NCI-H1417 treated with DMSO at 0.1 percent for 48 hours (cell line): ENCODE measurements at places on chromosomes 5 and 9.

DNA sequence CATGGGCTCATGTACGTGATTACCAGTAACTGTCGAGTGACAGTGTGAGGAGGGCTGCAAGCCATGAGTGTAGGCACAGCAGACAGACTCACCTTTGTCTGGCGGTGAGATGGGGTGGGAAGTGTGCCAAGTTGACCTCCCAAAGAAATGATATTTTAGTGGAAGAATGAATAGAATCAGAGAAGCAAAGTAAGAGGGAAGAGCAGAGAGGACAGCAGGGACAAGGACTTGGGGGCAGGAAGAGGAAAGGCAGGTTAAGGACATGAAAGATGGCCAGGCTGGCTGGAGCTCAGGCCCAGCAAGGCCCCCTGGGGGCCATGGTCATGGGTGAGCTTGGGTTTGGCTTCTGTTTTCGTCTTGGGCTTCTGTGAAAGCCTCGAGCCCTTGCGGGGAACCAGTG lies 20.2 kb downstream of the TGFBI start:
- DNase-seq, result no peak

DNA sequence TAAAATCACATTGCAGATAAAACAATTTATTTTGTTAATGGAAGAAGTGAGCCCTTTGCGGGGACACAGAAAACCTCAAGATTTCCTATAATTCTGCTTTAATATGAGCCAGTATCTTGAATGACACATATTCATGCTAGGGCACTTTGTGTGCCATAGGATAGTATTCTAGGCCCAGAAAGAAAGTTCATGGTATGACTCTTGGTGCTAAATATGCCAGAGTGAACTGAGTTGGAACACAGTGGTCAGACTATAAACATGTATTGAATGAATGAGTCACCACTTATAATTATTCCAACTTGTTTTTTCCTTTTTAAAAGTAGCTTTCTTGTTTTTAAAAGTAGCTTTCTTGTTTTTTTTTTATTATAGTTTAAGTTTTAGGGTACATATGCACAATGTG lies 46.0 kb downstream of the ADAMTS19 start:
- no peak for DNase-seq

DNA sequence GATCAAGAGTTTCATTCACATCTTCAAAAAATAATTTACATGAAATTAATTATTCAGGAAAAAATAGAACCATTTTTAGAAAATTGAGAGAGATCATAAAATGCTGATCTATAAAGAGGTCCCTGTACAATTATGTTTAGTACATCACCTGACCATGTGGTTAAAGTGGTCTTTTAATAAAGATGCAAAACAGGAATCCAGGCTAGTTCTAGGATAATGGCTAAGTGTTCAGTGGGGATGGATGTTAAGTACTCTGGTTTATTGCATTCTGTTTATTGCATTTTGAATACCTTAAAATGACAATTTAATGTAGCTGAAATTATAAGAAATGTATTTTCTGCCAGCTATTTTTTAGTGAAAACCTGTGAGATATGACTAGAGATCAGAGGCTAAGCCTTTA lies 72.0 kb upstream of the SMC2 start:
- no peak for DNase-seq

DNA sequence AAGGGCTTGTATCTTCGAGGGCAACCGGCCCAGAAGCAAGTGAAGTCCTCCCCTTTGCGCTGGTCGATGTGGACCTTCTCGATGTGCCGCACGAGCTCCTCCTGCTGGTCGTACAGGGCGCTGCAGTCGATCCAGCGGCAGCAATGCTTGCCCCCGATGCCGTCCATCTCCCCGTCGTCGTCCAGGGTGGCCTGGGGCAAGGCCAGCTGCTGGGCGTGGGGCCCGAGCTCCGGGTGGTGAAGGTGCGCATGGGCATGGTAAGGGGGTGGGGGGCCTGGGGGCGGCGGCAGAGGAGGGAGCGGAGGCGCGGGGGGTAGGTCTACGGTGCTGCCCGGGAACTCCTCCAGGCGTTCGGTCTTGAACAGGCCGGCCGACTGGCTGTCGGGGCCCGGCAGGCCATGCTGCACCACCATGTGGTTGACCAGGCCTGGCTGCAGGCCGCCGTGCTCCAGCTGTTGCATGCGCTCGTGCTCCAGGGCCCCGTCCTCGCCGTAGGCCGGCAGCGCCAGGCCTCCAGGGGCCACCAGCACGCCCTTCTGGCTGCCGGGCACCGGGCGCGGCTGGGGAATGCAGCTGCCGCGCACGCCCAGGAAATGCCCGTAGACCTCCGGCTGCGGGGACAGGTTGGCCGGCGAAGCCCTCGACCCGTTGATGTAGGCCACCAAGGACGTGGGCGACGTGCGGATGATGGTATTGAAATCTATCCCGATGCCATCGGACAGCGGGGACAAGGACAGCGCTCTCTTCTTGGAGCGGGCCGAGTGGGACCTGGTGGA lies 181.8 kb downstream of the GLIS3 start:
- no peak for DNase-seq

DNA sequence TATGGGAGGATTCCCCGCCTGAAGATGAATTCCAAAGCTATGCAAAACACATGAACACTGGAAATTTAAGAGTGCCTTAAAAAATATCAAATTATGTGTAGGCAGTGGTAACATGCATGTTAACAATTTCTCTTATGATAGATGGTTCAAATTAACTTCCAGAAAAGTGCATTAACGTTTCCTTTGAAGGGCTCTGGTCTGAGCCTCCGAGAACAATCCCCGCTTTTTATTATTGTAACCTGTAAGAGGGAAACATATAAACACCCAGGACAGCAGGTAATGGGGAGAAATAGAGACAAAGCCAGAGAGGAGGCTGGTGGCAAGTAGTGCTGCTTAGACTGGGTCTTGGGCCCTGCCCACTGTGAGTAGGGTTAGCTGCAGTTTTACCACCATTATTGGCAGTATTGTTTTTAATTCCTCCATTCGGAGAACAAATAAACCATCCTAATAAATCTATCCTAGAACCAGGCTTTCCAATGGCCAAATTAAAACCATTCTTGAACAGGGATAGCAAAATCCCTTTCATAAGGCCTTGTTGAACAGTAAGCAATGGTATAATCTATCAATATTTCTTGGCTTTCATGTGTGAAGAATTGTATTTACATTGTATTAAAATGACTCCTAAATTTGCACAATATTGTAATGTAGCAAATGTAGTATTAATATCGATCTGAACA lies 6.3 kb downstream of the NR2F1 start:
- DNase-seq, result no peak

DNA sequence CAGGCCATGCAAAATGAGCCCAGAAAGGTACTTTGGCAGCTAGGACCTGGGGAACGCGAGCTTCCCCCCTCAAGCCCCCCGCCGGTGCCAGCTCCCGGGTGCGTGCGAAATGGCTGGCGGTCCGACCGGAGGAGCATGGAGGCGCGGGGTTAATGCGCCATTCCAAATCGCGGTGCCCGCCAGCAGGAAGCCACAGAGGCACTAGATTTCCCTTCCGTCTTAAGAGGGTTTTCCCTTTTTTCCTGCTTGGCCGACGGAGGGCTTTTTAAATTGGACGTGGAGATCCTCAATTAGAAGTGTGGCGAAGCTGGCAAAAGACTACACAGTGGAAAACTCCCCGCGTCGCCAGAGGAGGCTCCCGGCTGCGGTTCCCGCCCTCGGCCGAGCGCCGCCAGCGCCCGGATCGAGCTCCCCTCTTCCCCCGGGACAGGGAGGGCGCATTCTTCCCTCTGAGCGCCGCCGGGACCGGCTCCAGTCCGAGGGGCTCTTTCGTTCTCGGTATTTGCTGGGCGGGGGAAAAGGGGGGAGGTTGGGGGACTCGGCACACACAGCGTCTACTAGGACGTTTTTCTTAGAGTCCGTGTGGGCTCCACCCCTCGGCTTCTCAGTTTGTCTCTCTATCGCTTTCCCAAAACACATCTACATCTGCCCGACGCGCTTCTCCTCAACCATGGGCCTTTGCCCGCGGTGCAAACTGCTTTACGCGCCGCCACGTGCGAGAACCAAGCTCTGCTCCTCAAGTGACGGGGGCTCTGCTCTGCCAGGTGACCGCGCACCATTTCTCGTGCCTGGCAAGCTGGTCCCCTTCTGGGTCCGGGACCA lies 3.0 kb downstream of the GDNF start:
- DNase-seq, result no peak

DNA sequence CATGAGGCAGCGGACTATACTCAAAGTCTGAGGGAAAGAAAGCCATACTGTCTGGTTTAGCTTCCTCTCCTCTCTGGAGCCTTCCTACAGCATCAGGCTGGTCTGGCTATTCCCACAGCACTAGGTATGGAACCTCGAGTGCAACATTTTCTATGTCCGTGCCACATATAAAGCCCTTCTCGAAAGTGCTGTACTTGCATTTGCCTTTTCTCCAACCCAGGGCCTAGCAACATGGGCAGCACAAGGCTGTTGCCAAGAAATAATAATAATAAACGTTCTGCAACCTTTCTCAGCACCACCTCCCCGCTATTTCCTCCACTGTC lies 804 bp downstream of the MED10 start:
- no peak for DNase-seq

DNA sequence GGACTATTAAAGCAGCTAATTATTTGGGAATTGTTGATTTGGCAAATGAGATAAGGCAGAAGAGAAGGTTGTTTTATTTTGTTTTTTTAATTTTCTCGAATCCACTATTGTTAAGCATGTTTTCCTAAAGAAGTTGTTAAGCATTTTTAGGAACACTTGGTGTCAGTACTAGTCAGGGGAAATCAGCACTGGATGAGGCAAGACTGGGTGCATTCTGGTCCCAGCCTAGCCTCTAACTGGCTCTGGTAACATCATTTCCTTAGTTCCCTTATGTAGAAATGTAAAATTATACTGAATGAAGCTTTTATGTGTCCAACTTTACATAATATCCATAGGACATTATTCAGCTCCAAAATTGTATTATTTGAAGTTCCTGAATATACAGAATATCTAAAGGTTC lies 196.1 kb downstream of the PCSK5 start:
- no peak for DNase-seq

DNA sequence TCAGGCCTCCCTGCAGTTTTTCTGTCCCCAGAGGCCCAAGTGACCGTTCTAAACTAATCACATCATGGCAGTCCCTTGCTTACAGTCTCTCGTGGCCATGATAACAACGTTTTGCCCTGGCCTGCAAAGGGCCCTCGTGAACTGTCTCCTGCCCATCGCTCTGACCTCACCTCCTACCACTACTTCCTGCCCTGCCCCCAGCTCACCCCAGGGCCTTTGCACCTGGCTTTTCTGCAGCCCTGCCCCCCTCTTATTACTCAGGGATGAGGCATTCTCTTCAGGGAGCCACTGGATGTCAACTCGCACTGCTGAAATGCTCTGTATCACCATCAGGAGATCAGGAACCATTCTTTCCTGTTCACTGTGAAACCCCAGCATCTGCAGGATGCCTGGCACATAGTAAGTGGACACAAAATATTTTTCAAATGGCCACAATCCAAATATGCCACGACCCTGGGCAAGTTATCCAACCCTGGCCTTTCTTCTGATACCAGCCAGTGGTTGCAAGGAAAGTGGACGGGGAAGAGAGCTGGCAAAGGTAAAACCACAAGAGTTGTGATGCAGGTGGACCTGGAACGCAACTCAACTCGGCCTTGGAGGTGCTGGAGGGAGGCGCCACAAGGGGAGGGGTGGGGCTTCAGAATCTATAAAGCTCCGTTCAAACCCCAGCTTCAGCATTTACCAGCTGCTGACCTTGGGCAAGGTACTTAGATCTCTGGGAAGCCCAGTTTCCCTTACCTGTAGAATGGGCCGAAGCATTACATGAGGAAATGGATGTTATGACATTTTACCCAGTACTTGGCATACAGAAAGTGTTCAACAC lies 1.7 kb downstream of the SNCB start:
- DNase-seq, result no peak
